Nephron progenitor cell (in vitro differentiated cells): ENCODE measurements at places on chromosomes 4 and X.
A peak's percentile ranks its signal among the peaks of the same experiment; 100 is the strongest.

DNA sequence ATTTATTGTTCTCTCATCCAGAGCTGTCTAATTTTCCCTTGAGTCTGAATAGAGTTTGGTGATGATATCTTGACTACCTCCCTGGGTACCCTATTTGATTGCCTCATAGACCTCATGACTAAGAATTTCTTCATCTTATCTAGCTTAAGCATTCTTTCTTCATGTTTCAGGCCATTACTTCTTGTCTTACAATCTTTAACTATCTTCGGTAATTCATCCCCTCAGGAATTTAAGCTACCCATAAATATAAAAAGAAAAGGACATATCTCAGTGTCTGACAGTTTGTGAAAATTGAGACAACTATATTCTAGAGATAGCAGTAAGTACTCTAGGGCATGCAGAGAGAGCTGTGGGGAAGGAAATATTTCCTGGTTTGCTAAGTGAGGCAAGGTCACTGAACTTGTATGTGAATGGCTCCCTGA is 466.1 kb upstream of the GRID2 start:
- DNase-seq = no peak

DNA sequence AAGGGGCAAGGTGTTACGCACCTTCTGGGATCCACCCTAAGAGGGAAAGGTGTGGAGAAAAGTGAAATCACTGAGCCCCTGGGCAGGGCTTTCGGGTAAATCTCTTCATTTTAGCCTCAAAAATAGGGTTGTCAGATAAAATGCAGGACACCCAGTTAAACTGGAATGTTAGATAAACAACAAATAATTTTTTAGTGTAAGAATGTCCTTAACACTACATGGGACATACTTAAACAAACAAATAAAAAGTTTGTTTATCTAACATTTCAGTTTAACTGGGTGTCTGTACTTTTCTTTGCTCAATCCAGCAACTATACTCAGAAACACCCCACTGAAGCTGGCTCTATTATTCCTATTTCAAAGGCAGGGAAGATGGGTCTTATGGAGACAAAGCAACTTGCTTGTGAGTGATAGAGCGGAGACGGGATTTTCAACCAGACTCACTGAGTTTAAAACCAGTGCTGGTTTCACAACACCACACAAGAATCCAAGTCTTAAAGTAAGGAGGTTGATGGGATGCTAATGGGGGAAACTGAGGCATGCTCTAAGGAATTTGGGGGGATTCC is 144.8 kb upstream of the RBPJ start:
- DNase-seq = no peak

- no peak for DNase-seq
These were observed 1.5 kb downstream of the SRPK3 start for GRCh38 chrX:153782313-153782712.

DNA sequence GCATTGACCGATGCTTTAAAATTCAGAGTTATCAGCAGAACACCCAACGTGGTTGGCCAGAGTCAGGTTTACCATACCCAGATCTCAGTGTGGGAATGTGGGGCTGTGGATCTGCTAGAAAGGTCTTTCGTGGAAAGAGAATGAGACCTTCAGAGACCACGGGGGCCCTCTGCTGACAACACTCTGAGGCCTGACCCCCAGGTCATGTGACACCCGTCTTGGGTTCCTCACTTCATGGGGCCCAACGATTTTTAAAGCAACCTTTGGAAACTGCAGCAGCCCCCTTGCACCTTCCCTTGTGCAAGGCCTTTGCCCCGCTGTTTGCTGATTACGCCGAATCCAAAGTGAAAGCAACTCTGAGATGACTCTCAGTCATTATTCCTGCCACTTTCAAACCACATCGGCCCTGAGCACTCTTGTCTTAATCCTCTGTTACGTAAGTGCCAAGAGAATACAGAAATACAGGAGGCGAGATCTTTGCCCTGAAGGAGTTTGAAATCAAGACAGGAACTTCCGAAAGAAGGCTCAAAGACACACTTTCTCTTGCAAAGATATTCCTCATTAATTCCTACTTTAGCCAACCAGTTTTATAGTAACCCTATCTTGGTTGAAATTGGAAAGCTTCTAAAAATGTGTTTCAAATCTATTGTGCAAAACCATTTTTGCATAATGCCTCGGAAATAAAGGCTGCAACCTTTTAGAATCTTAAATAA is 88.3 kb downstream of the EVC2 start:
- no peak for DNase-seq

DNA sequence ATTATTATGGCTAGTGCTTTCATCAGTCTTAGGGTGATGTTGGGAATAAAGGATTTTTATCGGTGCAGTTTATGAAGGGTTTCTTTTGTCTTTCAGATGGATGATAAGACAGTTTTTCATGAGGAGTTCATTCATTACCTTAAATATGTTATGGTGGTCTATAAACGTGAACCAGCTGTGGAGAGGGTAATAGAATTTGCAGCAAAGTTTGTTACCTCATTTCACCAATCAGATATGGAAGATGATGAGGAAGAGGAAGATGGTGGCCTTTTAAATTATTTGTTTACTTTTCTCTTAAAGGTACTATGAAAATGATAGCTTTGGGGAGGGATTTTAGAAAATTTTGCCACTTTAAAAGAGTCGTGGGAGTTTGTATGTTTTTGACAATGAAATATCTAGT is 1.3 kb downstream of the NCAPG start:
- no peak for DNase-seq

- DNase-seq = peak; percentile 68
These were observed at the start of gene ANK2 for GRCh38 chr4:113049421-113050370. ANK2 (plus strand) TSS chr4:113049653; CDS start chr4:113049729, 76 bp downstream.

DNA sequence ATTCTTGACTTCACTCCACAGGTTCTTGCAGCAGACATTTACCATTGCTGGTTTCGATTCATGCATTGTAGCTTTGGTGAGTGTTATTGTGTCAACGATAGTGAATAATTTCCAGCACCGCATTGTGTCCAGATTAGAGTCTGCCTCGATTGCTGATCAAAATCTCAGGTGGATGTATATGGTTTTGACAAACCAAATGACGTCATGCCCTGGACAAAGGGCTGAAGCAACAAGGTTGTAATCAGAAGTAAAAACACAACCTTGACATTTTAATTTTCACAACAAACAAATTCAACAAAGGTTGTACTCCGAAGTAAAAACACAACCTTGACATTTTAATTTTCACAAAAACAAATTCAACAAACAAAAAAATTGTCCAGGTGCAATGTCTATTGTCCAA is 81.1 kb upstream of the WWC2 start:
- DNase-seq = no peak

DNA sequence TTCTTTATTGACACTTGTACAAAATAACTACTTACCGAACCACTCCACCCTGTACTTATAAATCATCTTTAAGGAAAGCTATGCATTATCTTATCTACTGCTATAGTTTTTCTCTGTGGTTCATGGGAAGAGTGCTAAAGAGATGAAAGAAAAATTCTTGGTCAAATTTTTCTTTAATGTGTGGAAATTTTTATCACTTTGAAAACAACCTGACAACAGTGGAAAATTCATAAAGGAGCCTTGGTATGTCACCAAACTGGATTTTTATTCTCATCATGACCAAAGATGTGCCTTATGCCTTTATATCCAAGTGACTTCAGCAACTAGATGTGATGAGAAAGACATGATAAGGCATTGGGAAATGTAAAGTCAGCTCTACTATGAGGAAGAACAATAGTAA is 67.2 kb upstream of the SPP1 start:
- no peak for DNase-seq

GRCh38 chr4:156773648-156774357 is 197.8 kb downstream of the PDGFC start:
- no peak for DNase-seq

- no peak for DNase-seq
These were observed 228.0 kb downstream of the RASL11B start for GRCh38 chr4:53089936-53090729.

GRCh38 chr4:13966231-13967195 is 339.0 kb upstream of the BOD1L1 start:
- no peak for DNase-seq

DNA sequence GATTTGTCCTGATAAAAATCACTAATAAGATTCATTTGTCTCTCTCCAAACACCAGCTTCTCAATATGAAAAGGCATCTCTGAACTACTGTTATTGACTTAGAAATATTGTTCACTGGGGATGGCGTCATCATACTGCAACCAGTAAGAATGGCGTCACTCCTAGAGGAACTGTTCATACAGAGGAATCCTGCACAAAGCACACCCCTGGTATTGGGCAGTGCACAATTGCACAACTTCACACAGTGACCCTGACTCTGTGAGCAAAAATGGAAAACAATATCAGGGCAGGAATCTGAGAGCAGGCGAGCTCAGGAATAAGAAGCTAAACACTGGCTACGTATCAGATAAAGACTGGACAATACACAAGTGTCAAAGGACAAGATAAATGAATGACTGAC is 66.7 kb upstream of the PNPLA4 start:
- DNase-seq = no peak

DNA sequence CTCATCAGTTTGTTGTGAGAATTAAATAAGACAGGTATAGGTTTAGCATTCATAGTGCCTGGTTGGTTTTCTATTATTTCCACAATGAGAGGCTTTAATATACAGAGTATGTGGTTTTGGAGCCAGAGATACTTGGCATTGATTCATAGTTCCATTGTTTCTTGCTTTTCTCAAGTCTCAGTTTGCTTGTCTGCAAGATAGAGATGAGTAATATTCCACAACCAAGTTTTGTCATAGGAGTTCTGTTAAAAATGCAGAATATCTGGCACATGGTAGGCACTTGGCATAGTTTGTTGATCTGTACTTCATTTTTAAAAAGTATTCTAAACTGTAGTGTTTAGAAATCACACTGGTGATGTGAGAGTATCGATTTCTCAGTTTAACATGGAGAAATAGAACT is 37.5 kb upstream of the EDA2R start:
- no peak for DNase-seq

GRCh38 chr4:62644372-62644771 is 1444.2 kb downstream of the ADGRL3 start:
- peak; percentile 9 for DNase-seq

DNA sequence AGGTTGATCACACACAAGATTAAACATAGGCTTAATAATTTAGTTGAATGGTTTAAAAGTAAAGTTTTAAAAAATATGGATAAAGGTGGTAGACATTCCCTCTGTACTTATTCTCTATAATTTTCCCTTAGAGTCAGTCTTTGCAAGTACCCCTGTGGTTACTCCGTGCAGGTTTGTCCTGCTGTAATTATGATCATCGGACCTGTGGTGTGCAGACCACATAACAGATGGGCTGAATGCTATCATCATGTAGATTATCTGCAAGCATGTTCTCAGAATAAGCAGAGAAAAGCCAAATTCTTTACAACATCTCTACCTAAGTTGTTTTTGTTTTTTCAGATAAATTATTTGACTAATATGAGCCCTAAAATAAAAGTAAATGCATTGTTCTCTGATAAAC is 146.8 kb downstream of the FSTL5 start:
- DNase-seq = no peak

- DNase-seq = peak; percentile 77
These were observed at the start of gene SPINK2 for GRCh38 chr4:56821381-56822243. SPINK2 (minus strand) TSS chr4:56821701; CDS start chr4:56821662, 39 bp downstream.

DNA sequence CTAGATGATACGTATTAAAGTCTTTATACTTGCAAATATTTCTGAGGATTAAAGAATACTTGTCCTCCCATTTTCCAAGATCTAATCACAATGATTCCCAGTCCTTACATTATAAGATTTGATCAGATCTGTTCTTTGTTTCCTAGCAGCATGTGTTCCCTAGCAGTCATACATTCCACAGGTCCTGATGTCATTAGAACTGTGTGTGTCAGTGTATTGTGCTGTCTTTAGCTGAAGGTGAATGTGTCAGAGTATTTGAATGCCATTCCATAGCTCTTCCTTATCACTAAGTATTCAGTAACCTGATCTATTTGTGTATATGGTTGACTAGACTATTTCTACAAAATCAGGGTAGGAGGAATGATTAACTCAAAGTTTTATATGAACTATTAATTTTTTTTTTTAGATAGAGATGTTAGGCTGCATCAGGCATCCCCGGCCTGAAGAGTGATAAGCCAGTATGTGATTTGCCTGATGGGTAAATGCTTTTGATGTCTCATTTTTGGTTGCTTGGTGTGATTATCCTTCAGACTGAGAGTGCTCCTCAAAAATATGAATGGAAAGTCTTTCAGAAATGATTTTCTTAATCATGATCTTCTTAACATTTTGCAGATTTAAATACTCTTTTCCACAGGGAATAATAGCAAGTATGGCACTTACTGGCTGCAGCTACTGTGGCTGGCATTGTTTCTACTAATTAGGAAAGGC is 4.4 kb downstream of the ADGRL3 start:
- DNase-seq = no peak

DNA sequence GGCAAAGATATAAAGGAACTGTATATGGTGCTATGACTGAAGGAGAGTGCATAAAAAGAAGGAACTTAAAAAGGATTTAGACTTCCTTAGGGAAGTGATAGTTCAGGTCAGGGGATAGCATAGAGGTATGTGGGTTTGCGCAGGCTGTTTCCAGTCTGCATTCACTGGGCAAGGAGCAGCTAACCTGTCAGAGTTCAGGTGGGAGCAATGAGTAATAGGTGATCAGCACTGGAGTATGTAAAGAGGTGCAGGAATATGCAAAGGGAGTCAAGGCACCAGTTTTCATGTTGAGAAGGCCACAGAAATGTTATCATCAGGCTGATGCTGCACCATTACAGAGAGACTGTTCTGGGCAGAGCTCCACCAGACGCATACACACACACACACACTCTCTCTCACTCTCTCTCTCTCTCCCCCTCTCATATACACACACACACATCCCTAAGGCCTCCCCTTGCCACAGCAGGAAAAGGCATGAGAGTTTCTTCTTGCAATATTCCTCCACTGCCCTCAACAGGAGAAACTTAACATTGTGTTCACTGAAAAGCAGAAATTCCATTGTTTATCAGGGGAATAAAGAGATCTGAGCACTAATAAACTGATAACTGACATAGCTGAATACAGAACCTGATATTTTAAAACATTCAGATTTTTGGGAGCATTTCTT is 256.4 kb upstream of the GRID2 start:
- DNase-seq = no peak

DNA sequence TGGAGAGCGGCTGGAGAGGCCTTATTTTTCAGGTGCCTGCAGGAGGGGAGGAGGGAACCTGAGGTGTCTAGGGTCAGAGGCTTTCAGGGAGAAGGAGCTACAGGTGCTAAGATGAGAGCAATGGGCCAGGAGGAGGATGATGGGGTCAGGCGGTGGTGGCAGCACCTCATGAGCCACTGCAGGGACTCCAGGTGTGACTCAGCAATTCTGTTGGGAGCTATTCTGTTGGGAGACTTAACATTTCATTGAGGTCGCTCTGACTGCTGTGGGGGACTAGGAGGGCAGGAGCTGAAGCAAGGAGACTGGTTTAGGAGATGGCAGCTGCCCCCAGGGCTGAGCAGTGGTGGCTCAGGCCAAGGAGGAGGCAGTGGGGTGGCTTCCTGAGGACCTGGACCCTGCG is 65.0 kb downstream of the CLDN34 start:
- no peak for DNase-seq

- DNase-seq = no peak
These were observed 50.1 kb upstream of the CLNK start for GRCh38 chr4:10734697-10735096.

- DNase-seq = peak; percentile 51
These were observed 2.7 kb downstream of the FOXO4 start for GRCh38 chrX:71098302-71098701.

GRCh38 chrX:149286940-149287349 is 218.2 kb downstream of the IDS start:
- peak; percentile 42 for DNase-seq
